ENCODE measurements at places on chromosomes 3 and 15.

- DNase-seq, result no peak
These were observed 848.6 kb downstream of the ROBO1 start for GRCh38 chr3:78919021-78919755.

GRCh38 chr15:95464509-95464908, 866.0 kb upstream of the NR2F2 start:
- DNase-seq, result no peak

DNA sequence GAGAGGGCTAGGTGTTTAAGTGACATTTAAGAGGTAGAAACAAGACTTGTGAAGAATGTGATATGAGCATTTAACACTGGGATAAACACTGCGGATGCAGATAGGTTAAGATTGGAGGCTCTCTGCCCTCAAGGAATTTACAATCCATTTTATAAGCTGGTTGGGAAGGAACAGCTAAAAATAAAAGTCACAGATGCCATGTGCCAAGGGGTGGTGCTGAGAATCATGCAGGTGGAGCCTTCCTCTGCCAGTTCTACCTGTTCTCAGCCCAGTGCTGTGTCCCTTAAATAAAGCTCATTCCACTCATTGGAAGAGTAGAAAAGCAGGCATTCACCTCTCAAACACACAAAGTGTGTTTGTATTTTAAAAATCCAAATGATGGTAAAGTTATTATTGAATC, 261.9 kb downstream of the THRB start:
- no peak for DNase-seq

DNA sequence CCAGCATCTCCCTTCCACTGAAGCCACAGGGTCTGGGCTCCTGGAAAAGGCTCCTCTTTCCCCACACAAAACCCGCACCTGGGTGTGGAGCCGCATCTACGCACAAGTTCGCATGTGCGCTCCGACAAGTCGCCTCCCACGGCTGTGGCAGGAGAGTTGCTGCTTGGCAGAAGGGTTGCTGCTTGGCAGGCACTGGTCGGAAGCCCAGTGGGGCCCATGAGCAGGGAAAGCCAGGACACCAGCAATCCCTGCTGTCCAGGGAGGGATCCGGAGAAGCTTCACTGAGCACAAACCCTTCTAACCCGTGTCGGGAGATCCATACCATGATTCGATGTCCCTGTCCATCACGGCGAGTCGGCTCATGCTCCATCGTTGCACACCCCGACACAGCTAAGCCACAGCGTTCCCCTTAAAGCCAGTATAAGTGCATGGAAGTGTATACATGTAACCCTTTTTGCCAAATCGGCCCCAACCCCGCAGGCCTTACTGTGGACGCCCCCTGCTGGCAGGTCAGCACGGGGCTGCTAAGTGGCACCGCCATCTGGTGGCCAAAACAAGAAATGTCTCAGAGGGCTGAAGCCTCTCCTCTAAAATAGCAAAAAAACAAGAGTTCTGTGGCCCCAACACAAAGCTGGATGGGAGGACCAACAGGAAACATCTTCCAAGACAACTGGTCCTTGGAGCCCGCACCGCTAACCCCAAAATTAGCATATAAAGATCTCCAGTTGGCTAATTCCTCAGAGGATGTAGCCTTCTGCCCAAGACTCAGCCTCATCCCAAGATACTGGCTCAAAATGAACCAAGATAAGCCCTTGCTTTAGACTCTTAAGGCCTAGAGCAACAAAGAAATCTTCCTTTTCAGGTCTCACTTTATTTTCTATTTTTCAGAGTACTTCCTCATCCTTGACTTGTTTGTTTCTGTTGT, 8.3 kb downstream of the ANKRD63 start:
- peak; percentile 64 for DNase-seq

- no peak for DNase-seq
These were observed 124.2 kb upstream of the ABI3BP start for GRCh38 chr3:101117465-101117864.
